ENCODE measurements at places on chromosomes 3 and 15.

DNA sequence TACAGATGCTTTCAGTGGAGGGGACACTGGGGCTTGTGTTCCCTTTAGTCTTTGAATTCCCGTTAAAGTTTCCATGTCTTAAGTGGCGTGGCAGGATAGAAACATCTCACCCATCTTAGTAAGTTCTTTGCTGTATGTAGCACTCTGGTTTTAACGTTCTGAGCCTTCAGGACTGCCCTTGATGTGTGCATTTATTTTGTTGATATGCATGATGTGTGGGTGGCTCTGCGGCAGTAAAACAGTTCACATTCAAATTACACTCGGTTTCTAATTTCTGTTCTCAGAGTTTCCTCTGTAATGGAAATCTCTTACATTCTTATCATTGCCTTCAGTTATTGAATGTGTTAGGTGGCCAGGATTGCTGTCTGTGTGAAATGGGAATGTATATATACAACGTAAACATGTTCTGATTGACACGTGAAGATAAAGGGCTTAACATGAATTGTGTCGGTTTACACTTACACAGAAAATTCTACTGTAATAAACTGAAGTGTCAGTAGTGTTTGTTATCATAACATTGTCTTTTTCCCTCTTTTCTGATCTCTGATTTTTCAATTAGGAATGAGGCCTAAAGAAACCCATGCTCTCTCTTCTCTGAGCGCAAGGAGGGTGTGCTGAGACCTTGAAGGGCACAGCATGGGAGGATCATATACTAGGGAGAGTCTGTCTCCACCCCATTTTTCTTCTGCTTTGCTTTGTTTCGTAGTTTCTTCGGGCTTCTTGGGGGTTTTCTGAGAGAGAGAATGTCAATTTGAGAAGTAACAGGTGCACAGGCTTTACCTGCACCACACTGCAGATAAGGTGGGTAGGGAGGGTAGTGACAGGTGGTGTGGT is 51.5 kb downstream of the IGF1R start:
- no peak for DNase-seq

DNA sequence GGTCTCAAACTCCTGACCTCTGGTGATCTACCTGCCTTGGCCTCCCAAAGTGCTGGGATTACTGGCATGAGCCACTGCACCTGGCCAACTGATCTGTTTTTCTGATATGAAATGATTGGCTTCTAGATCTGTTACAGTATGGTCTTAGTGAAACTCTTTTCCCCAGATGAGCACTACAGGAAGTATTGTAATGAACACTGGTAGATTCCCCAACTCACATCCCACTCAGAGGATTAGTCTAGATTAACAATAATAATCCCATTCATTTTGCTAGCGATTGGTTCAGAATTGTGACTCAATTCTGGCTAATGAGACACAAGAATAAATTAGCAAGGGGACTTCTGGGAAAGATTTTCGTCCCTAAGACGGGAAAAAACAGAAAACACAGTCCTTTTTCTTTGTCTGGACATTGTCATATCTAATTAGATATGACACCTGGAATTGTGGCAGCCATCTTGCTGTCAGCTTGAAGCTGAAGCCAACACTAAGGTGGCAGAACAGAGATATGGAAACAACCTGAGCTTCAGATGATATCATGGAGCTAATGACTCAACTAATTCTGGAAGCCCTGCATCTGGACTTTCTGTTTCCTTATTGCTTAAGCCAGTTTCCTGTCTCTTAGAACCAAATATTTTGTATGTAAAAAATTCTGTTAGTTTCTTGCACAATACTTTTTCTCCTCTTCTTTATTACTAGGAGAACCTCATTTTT is 17.4 kb upstream of the NPTN start:
- no peak for DNase-seq

DNA sequence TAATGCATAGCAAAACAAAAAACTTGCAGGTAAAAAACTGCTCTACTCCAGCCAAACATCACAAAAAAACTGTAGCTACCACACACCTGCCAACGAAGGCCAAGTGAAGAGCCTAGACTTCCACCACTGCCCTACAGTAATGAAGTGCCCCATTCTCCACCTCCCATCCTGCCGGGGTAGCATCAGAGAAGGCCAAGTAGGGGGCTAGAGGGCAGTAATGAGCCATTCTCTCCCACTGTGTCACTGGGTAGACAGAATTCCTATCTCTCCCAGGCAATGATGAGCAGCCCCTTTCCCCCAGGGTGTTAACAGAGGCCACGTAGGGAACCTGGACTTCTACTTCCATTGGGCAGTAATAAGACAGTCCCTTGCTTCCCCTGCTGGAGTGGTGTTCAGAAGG is 9.5 kb downstream of the SEC22C start:
- no peak for DNase-seq

- no peak for DNase-seq
These were observed 42.4 kb downstream of the SEC22A start for GRCh38 chr3:123244128-123244527.

DNA sequence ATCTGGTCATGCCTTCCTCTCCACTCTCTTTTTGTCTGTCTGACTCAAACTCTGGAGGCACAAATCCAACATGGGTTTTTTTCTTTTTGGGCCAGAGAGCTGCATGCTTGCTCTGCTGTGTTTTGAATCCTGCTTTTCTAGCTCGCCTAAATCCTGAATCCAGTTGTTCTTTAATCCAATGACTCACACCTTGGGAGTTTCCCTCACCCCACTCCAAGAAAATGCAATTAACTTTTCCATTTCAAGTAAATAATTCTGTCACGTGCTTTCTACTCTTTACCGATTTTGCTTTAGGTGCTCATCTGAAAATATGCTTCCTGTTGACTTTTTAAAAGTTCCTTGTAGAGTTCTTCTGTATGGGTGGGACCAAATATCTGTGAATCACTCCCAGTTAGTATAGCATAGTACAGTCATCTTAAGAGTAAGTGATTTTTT is 47.6 kb downstream of the SLMAP start:
- no peak for DNase-seq
